Activated T-helper 1 cell treated with anti-CD3 and anti-CD28 coated beads, Interleukin-2, amount 50 U/mL, for 16 hours (primary cell): ENCODE measurements at places on chromosomes 4 and X.

- DNase-seq: no peak
Measured at GRCh38 chrX:37956223-37956622, 50.1 kb upstream of the SYTL5 start.

DNA sequence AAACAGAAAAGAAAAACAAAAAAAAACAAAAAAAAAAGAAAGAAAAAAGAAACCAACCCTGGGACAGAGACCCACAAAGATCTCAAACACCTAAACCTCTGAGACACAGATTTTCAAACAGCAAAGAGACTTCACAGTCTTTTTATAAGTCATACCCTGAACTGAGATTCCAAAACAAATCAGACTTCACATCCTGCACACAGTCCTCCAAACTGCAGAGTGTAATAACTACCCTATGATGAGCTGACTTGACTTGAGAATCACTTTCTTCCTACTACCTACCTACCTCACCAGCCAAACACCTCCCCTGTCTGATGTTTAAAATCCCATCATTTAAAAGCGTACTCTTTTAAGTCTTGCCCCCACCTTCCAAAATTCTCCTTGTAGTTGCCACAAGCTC, 25.2 kb upstream of the GLOD5 start:
- DNase-seq: no peak

GRCh38 chr4:7823416-7823824, 116.2 kb downstream of the AFAP1 start:
- DNase-seq: no peak

- no peak for DNase-seq
Measured at GRCh38 chr4:4492161-4492847, 49.5 kb downstream of the STX18 start.

DNA sequence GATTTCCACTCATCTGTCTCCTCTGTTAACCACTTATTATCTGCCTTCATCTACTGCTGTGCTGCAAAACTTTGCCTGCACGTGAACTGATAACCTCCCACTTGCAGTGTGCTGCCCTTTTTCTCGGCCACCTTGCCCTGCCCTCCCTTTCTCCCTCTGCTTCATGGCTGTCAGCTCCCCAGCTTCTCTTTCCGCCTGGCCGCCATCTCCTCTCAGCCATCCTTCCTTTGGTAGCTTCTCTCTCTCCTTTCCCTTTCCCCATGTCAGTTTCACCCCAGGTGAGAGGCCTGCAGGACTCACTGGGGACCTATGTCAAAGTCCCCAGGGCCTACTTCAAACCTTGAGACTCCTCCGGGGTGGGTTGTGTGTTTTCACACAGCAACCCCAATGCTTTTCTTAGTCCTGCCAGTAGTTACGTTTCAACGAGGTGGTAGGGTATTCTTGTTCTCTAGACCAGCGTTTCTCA, 6.6 kb downstream of the MSL3 start:
- no peak for DNase-seq

DNA sequence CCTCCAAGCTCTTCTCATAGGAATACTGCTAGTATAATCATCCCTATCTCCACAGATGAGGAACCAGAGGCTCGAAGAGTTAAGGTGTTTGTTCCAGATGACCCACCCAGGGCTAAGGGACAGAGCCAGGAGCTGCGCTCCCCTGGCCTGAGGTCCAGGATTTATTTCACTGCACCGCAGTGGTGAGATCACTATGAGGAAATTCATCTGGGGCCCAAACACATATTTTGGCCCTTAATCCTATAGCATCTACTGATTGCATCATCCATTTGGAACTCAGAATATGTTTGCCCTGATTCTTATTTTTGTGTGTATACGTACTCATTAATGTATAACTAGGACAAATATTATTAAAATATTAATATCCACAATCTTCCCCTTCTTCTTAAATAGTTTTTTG, 100.1 kb upstream of the RBPJ start:
- DNase-seq: no peak

- DNase-seq: no peak
Measured at GRCh38 chrX:101931136-101931487, 715 bp downstream of the ZMAT1 start.

- no peak for DNase-seq
Measured at GRCh38 chr4:12126474-12126873, 697.8 kb upstream of the HS3ST1 start.

DNA sequence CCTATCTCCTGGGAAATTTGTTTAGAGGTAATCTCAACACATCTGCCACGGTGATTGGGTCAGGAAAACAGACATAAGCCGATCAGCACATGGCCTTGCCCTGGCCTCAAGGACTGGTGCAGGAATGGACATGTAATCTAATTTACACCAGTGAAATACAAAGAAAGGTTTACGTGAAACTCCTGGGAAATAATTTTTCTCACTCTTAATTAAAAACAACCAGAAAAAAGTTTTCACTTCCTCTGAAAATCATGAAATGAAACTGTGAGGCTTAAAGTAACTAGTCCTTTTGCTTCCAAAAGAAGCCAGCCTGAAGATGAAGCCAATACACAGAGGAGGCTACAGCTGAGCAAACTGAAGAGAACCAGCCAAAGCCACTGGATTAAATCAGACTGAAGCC, 154.1 kb upstream of the FAM241A start:
- DNase-seq: no peak

GRCh38 chrX:134990475-134990800, 353 bp upstream of the SMIM10 start:
- DNase-seq: no peak

GRCh38 chrX:113675278-113675677, 834.6 kb upstream of the AMOT start:
- no peak for DNase-seq

DNA sequence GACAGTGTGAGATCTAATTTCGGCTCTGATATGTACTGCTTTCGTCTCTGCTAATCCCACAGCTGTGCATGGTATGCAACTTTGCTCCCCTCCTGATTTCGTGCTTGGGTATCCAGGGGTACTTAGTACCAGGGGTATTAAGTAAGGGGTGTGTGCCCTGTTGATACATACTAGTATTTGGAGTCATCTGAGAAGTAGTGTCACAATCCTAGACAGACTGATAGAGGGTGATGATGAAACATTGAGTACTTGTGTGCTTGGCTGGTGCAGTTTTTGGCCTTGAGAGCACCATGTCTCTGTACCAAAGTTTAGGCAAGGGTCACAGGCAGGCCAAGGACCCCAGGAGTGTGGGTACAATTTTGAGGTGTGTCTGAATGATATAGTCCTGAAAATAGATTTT, 10.9 kb downstream of the GPAT3 start:
- no peak for DNase-seq

- DNase-seq: no peak
Measured at GRCh38 chr4:140851032-140851636, 94.9 kb upstream of the TBC1D9 start.

DNA sequence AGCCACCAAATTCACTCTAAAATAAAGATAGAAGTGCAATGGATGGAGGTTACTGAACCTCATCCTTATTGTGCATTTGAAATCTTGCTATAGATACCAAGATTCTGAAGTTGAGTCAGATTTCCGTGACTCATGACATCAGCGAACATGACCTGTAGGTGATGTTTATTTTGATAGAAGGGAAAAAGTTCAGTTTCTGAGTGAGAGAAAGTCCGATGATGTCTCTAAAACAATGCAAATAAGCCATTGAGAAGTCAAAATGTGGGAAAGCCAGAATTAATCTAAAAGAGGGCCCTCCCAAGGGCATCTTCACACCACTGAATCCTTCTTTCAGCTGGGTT, 20.0 kb downstream of the PHOX2B start:
- DNase-seq: no peak
